ENCODE measurements at places on chromosomes 2 and 18.

DNA sequence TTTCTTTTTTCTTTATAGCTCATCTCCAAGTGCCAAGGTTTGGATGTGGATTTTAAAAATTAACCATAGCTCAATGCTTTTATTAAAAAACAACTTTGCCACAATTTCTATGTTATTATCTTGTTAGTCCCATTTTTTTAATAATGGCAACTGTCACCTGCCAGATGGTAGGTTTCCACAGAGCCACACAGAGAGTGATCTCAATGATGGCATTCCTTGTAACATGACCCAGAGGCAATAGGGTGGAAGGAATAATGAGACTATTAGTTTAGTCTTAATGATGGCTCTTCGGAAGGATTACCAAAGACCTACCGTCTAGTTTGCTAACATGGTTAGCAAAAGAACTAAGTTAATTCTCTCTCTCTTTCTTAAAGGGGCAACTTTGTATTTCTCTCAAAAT, 64.0 kb downstream of the REL start:
- DNase-seq = no peak

- peak; percentile 40 for DNase-seq
Measured at GRCh38 chr2:163877316-163877715, 141.5 kb upstream of the FIGN start.

- DNase-seq = no peak
Measured at GRCh38 chr2:30992781-30993180, 145.5 kb downstream of the GALNT14 start.

DNA sequence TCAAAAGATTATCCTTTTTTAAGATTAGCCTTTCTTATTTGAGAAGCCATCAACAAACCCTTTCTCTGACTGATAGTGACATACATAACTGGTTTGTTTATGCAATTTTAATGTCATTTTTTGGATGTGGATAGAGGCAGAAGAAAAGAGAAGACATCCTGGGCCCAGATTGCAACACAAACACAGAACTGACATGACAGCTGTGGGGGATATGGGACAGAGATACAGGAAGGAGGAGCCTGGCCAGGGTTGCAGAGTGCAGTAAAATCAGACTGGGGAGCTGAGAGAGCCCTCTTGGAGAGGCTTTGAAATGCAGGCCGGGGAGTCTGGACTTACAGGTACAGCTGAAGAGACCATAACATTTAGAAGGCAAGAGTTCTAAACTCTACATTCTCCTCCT, 65.1 kb downstream of the SIGLEC15 start:
- DNase-seq = no peak

GRCh38 chr2:85852937-85853498, 35.8 kb downstream of the ST3GAL5 start:
- DNase-seq = no peak

DNA sequence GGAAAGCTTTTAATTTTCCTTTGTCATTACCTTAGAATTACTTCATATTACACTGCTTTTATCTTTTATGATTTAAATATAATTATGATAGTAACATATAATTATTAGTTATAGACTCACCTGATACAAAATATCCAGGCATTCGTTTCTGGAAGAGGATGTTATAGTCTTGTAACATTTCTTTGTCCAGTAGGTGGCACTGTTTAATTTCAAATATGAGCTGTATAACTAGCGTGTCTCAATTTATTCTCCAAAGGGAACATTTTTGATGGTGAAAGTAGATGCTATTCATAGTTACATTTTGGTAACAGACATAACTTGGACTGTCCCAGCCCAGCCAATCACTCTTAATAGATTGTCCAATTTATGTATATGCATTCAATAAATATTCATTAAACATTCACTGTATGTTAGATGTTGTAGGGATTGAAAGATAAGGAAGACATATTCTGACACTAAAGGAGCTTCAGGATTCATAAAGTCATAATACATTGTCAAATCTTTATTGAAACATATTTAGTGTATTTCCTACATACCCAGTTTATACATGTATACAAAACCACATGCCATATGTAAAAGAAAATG, 19.2 kb downstream of the DAW1 start:
- DNase-seq = peak; percentile 54

GRCh38 chr18:41660654-41661053, 294.4 kb upstream of the PIK3C3 start:
- DNase-seq = peak; percentile 67

- peak; percentile 88 for DNase-seq
Measured at GRCh38 chr2:40434731-40435271, 17.1 kb downstream of the SLC8A1 start.

GRCh38 chr2:24228470-24228869, 53.6 kb downstream of the FAM228A start:
- peak; percentile 20 for DNase-seq

DNA sequence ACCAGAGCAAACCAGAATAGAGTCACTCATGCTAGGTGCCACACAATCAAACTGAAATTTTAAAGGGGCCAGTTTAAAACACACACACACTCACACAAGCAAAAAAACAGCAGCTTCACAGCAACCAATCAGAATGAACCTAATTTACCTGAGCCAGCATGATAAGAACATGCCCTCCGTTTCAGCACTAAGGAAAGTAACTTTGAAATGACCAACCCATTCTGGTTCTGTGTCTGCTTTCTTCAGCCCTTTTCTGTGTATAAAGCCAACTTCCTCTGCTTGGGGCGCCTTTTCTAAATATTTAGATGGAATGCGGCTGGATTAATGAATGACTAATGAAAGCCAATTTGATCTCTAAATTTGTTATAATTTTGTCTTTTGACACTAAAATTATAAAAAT, 629.1 kb downstream of the ZEB2 start:
- no peak for DNase-seq

GRCh38 chr18:2441544-2441943, 129.8 kb downstream of the METTL4 start:
- peak; percentile 70 for DNase-seq

- no peak for DNase-seq
Measured at GRCh38 chr2:143839456-143839855, 680.5 kb downstream of the ZEB2 start.

- DNase-seq = no peak
Measured at GRCh38 chr2:84306361-84306760, 152.7 kb downstream of the SUCLG1 start.

DNA sequence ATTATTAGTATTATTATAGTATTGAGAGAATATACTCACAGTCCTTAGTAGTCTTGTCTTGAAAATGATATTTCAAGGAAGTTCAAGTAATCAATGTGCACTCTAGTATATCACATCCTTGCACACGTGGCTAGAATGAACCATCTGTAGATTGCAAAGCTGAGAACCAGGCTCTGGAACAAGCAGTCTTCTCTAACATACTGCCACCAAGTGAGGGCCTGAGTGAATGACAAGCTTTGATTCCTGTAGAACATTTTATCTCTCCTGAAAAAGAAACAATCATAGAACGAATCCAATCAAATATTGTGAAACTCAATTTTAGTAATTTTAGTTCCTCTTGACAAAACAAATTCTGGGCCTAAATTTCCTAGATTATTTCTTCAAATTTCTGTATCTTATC, 55.3 kb upstream of the SULT1C3 start:
- peak; percentile 55 for DNase-seq

DNA sequence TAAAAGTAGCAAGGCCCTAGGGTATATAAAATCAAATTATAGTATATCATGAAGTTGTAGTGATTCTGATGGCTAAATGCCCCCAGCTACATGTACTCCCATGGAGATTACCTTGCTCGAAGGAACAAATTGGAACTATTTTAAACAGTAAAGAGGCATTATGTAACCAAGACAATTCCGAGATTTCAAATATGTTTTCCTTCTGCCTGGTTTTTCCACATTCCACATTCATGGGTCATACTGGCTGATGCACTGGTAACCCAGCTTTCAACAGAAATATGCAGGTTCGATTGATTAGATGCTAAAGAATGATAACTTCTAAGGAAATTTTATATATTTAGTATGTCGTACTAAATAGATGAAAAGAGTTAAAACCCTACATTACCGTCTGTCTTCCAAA, 62.3 kb upstream of the MGAT4A start:
- DNase-seq = no peak

GRCh38 chr2:196742685-196743084, 56.8 kb downstream of the GTF3C3 start:
- DNase-seq = no peak

GRCh38 chr2:172129404-172129803, 26.7 kb upstream of the DLX2 start:
- DNase-seq = no peak

GRCh38 chr2:25374827-25375226, 33.1 kb upstream of the DNMT3A start:
- DNase-seq = no peak

DNA sequence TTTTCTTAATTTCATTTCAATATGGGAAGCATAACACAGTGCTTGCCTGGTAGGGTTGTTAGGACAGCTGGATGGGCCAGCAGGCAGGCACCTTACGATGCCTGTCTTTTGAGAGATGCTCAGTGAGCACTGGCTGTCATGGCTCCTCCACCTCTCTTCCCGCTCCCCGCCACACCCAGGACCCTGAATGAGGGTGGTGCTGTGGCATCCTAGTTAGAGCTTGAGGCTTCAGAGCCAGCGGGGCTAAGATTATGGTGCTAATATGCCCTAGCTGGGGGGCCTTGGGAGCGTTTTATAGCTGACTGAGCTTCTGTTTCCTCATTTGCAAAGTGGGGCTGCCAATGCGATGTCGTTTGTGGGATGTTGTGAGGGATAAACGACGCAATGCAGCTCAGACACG, 37.7 kb downstream of the ASB1 start:
- DNase-seq = no peak

DNA sequence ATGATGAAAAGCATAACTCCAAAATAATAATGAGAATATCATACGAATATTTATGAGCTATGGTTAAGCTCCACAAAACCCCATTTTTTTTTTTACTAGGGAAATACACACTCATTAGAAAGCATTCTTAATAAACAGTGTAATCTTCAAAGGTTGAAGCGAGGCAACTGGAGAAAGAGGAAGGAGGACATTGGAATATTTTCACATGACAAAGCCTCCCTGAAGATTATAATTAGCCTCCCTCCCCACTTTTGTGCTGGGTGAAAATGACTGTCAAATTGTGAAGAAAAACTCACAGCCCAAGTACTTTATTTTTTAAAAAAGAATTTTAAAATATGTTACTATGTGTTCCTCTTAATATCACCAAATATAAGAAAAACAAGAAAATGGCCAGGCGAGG, 64.1 kb upstream of the NFU1 start:
- no peak for DNase-seq

DNA sequence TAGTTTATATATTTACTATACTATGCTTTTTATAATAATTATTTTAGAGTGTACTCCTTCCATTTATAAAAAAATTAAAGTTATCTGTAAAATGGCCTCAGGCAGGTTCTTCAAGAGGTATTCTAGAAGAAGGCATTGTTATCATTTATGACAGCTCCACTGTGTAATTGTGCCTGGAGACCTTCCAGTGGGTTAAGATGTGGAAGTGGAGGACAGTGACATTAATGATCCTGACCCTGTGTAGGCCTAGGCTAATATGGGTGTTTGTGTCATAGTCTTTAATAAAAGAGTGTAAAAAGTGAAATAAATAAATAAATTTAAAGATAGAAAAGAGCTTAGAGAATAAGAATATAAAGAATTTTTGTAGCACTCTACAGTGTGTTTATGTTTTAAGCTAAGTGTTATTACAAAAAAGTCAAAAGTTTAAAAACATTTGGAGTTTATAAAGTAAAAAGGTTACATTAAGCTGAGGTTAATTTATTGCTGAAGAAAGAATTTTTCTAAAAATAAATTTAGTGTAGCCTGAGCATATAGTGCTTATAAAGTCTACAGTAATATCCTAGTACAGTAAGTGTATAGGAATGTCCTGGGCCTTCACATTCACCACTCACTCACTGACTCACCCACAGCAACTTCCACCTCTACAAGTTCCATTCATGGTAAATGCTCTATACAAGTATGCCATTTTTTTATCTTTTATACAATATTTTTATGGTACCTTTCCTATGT, 190.0 kb upstream of the SESTD1 start:
- peak; percentile 97 for DNase-seq

DNA sequence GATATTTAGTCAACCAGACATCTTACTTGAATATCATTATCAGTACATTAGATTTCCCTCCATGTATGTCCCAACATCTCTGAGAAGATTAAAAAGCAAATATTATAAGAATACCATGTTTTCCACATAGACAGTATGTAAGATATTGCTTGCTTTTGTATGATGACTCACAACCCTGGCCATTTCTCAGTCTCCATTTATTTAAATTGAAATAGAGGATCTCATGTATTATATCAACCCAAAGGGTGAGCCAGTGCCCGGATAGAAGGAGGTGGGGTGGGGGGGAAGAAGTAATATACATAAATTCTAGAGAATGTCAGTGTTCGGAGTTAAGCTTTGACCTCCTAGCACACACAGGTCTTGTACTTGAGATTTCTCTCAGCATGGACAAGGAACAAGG, 109.6 kb downstream of the KYNU start:
- peak; percentile 28 for DNase-seq

GRCh38 chr2:142082368-142082767, 48.4 kb downstream of the LRP1B start:
- DNase-seq = no peak

GRCh38 chr2:233934524-233934923, 17.4 kb downstream of the TRPM8 start:
- no peak for DNase-seq

DNA sequence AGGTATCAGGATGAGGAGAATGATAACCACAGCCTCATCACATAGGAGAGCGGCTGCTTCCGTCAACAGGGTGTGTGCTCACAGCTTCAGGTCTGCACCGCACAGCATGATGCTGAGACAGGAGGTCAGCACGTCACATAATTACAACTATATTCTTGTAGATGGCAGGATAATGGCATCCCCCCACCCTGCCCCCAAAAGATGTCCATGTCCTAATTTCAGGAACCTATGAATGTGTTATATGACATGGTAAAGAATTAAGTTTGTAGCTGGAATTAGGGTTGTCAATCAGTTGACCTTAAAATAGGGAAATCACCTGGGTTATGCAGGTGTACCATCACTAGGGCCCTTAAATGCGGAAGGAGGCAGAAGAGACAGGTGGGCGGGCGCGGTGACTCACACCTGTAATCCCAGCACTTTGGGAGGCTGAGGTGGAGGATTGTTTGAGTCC, 73.9 kb downstream of the ARL4C start:
- DNase-seq = no peak

DNA sequence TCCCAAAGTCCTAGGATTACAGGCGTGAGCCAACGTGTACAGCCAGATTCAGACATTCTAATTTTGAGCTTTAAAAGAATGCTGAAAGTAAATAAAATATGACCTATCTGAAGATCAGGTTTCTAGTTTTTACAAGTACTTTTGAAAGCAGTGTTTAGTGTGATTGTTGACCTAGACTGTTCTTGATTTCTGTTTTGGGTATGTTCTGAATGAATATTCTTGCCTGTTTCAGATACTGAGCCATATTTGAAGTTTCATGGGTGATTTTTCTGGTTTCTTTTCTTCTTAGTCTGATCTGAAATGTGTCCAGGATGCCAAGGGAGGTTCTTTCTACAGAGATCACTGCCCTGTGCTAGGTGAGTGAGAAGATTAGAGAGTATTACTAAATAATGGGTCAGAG, 37.2 kb downstream of the MIB1 start:
- DNase-seq = peak; percentile 52

Data from iris pigment epithelial cell (primary cell).